T1000 (cell line): ENCODE measurements at places on chromosomes 5 and 9.

DNA sequence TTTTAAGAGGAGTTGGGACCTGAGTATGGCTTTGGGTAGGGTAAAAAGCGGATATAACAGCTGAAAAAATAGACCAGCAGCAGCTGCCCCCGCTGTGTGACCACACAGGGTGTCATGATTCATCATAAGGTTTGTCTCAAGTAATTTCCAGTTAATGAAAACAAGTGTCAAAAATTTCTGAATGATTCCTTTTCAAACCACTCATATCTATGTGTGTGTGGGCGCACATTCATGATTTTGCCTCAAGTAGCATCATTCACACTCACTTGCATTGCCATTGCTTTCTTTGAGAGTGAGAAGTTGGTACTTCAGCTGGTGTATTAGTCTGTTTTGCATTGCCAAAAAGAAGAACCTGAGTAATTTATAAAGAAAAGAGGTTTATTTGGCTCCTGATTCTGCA lies 12.1 kb upstream of the TNFAIP8 start:
- no peak for DNase-seq

- DNase-seq: no peak
These were observed 1556.5 kb upstream of the C9orf72 start for GRCh38 chr9:29129763-29130162.

DNA sequence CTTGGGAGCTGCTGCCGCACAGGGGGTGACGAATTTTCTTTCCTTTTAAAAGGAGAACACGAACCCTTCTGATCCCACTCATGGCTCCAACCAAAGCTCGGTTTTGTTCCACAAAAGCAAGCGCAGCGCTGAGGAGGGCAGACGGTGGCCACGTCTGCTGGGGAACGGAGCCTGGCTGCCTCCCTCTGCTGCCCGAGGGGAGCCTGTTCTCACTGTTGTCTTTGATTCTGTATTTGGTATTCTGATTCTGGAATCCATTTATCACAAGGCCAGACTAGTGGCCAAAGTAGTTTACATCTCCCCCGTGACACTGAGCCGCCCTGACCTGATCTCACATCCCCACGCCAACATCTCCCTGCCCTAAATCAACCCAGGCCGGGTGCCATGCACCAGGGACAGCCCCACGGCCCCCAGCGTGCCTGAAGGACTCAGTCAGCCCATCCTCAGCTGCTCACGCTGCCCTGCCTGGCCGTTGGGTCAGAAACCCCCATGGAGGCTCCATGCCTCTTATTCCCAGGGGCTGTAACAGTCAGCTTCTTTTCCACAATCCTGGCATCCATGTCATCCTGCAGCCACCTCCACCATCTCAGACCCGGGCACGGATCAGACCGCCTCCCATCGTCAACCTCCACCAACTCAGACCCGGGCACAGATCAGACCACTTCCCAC lies 6.7 kb upstream of the NSMF start:
- DNase-seq: no peak

- no peak for DNase-seq
These were observed 2.5 kb downstream of the SH3TC2 start for GRCh38 chr5:149060325-149060724.

GRCh38 chr5:107020626-107021025 lies 650.1 kb downstream of the EFNA5 start:
- no peak for DNase-seq

GRCh38 chr5:9156282-9156681 lies 389.6 kb downstream of the SEMA5A start:
- no peak for DNase-seq
